CD4-positive, alpha-beta T cell treated with Interleukin-21 for 1 hour (primary cell): ENCODE measurements at places on chromosomes 2 and 18.

DNA sequence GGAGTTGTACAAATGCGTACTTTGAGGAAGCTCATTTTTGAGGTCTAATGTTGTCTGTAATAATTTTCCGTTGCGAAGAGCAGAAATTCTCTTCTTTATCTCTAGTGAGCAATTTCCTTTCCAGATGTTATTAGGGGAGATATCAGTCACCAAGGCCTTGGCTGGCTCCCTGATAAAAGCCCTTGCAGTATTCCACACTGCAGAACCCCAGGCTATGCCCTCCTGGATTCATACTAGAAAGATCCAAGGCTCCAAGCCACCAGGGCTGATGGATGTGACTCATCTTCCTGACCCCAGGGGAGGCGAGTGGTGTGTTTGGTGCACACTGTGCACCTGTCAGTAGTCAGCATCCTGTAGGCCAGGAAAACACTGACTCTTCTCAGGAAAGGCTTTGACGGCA is 34.7 kb downstream of the INO80C start:
- no peak for DNase-seq

GRCh38 chr2:109126501-109126860 is 2.5 kb upstream of the SH3RF3 start:
- no peak for DNase-seq

GRCh38 chr18:8868276-8868675 is 162.9 kb downstream of the MTCL1 start:
- DNase-seq = no peak

GRCh38 chr2:231183851-231184250 is 14.6 kb upstream of the ARMC9 start:
- DNase-seq = no peak

DNA sequence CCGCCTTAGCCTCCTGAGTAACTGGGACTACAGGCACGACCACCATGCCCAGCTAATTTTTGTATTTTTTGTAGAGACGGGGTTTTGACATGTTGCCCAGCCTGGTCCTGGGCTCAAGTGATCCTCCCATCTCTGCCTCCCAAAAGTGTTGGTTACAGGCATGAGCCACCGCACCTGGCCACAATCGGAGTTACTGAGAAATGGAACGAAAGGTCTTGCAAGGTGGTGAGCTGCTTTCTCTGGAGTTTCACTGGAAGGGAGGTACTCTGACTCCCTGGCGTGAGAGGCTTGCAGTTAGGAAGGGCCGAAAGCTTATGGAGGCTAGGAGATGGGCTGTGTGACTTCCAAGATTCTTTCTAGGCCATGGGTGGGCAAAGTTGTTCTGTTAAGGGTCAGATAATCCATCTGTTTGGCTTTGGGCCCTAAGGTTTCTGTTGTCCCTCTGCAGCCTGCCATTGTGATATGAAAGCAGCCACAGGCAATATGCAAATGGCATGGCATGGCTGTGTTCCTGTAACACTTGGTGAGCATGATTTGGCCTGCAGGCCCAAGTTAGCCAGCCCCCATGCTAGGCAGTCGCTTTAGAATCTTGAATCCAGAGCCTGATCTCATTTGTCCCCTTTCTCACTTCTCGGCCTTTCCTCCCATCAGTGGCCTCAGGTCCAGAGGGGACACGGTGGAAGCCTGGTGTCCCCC is 7.9 kb downstream of the EFHD1 start:
- no peak for DNase-seq

GRCh38 chr2:51218047-51218446 is 186.1 kb upstream of the NRXN1 start:
- no peak for DNase-seq

DNA sequence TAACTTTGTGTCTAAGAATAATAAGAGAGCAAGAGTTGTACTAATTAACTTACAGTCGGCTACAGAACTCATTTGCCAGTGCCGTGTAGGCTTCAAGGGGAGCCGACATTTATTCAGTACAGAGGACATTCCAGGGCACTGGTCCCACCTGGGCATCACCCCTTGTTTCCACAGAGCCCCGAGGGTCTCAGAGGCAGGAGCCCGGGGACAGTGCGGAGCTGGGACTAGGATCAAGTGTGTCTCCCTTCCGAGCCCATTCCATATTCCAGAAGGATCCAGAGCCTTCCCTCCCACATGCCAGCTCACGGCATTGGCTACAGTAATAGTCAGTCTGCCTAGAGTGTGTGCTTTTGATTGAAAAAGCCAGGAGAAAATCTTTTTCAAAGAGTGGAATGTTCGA is 71.5 kb upstream of the CTDP1 start:
- no peak for DNase-seq

DNA sequence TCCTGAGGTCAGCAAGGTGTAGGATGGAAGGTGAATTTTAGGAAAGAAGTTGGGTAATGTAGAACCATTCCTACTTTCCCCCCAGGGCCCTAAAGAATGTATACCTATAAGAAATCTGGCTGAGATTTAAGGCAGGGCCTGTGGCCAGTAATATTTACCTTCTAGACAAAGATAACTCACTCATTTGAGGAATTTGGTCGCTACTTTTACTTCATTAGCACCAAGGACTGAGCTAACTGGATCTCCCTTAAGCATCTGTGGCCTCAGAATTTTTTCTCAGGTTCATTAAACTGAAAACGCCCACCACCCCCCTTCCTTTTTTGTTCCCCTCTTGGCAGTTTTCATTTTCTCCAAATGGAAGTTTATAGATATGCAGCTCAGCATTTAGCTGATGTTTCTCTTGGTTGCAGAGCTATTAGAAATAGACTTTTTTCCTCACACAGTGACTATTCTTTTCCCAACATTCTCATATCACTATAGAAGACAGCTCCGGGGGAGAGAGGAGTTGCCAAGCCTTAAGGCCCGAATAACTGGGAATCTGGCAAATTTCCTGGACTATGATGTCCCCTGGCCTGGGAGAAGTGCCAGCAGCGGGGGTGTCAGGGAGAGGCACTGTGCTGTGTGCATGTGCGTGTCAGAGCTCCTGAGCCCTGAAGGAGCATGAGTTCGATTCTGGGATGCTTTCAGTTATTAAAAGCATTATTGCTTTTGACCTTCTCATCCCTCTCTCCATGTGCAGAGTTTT is 310.9 kb downstream of the PRKCE start:
- no peak for DNase-seq

GRCh38 chr2:105580870-105581554 is 163.7 kb upstream of the NCK2 start:
- DNase-seq = no peak

DNA sequence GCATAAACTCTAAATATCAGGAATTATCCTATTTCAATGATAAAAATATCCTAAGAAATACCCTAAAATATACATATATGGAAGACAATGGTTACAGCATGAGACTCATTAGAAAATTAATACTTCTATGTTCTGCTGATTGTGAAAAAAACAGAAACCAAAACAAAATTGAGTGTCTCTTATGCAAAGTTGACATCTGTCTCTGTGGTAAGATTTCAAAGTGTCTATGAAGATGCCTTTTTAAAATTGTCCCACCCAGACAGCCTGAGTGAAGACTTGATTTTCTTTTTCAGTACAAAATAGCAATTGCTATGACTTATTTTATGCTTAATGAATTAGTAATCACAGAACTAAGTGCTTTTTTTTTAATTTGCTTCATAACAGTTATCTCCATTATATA is 1368.4 kb upstream of the LRRTM1 start:
- DNase-seq = no peak

DNA sequence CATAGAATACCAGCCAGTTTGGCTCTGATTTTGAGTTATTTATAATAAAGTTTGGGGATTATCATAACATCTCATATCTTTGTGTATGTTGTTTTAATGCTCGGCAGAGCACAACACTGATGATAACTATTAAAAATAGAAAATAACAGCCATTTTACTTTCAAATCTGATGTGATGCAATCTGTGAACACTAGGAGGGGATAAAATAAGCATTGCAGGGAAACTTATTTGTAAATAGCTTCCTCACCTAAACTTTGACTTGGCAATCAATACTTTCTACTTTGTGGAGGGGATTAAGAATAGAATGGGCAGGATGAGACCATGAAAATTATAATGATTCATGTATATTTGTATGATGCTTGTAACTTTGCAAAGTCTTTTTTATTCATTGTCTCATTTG is 54.4 kb downstream of the USP14 start:
- no peak for DNase-seq

DNA sequence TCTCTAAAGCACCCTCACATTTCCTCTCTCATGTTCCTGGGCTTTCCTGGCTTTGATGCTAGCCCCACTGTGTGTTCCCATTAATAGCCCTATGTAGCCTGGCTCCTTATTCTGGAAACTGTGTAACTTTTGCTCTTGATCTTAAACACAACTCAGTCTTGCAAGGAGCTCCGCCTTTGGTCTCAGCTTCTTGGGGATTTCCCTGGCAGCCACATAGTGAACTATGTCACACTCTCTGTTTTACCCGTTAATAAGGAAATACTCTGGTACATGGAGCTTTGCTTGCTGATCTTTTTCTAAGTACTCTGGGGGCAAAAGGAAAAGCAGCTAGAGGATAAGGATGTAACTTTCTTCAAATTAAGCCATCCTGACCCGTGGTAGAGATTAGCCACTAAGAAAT is 259.3 kb downstream of the NEDD4L start:
- peak; percentile 45 for DNase-seq

GRCh38 chr2:105876191-105876590 is 131.5 kb downstream of the NCK2 start:
- DNase-seq = no peak

- DNase-seq = no peak
Measured at GRCh38 chr18:56890632-56891031, 239.5 kb downstream of the WDR7 start.

DNA sequence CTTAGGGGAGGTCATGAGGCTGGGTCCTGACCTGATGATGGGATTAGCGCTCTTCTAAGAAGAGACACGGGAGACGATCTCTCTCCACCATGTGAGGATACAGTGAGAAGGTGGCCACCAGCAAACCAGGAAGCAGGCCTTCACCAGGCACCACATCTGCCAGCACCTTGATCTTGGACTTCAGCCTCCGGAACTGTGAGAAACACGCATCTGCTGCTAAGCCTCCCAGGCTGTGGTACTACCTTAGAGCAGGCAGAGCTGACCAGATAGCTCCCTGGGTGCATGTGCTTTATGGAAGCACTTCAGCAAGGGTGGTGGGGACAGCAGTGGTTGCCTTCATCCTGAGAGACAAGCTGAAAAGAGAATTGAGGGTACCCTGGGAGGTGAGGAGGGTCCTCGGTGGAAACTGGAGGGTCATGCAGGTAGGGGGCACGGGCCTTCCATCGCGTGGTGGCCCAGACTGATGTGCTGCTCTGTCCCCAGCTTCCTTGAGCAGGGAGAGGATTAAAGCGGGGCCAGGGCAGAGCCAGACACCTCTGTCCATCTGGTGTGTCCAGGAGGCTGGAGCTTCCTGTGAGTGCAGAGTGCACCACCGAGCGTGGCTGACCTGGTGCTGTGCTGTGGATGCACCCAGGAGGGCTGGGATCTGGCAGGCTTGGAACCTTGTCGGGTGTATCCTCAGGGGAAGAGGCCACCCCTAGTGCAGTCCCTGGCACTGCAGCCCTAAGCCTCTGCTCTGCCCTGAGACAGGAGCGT is 42.9 kb upstream of the HS6ST1 start:
- no peak for DNase-seq

DNA sequence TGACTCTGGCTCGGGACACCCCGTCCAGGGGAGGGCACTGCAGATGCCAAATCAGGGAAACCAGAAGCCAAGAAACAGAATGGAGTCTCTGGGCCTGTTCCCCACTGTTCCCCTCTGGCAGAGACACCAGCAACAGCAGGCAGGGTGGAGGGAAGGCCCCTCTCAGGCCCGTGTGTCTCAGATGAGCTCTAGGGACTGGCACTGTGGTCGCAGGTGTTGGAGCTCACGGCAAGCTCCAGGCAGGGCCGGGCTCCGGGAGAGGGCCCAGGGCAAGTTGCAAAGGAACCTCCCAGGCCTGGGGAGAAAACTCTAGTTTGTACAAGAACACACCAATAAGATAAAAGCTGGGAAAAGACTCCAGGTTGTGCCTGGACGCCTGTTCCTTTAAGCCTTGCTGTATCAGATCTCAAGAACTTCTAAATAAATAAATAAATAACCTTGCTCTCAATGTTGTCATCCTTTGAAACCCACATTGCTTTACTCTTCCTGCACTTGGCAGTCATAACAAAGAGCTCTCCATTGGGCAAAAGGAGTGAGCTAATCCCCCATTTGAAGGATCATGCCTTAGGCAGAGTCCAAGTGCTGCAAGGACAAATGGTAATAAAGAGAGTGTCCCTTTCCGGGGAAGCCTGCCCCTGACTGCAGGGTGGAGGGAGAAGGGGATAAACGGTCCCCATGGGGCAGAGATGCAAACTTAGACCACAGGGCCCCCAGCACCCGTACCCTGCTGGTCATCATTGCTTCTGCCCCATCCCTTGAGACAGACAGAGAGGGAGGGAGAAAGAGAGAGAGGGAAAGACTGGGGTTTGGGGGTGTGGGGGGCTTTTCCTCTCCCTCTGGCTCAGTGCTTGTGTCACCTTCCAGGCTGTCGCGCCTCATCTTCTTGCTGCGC is 33.3 kb downstream of the CNGA3 start:
- no peak for DNase-seq

- DNase-seq = no peak
Measured at GRCh38 chr2:231161252-231161839, 36.5 kb upstream of the HTR2B start.

DNA sequence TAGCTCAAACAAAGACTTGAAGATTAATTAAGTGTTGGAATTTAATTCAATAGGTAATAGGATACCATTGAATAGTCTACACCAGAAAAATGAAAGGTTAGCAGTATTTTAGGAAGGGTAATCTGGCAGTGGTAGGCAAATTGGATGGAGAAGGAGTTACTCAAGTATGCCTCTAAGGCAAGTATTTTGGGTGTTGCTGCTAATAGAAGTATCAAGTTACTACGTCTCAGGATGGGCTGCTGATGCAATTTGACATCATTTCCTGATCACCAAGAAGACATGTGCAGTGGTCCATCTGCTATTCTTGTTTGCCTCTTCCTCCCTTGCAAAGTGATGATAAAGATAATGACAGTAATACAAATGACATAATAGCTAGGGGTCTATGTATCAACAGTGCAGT is 485.3 kb downstream of the TGIF1 start:
- no peak for DNase-seq

DNA sequence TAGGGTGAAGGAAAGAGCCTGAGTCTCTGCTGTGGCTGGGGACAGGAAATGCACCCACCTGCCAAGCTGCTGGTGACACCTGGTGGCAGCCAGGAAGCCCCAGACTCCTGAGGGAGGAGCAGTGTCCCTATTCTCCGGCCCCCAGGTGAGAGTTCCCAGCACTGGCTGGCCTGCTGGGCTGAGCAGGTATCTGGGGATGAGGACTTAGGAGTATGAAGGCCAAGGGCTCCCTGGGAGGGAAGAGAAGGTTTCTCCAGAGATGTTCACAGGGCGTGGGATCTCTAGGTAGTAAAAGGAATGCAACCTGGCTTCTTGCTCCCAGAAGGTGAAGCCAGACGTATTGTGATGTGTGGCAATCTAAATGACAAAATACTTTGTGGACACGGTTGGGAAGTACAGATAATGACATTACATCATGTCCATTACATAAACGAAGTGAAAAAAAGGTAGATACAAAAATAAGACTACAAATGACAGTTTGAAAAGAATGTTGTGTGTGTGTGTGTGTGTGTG is 75.8 kb upstream of the SLC1A4 start:
- DNase-seq = peak; percentile 15

- no peak for DNase-seq
Measured at GRCh38 chr2:205483095-205483494, 199.2 kb upstream of the NRP2 start.
